Glutamatergic neuron (in vitro differentiated cells): ENCODE measurements at places on chromosomes 13 and 19. TPM values are rescaled to one million over a fixed set of nuclear protein-coding genes. Genes with fewer than 3 reads are reported as not detected.

- H3K4me1 ChIP-seq, result no peaks in the 10 kb centered on the region
- H3K36me3 ChIP-seq, result no peaks in the 10 kb centered on the region
- H3K27me3 ChIP-seq, result peaks cover 5% of the 10 kb centered on the region
- H3K27ac ChIP-seq, result no peak within 1 kb of the TSS
- DNase-seq, result peak; percentile 46
- no peak within 1 kb of the TSS for H3K4me3 ChIP-seq
Measured at GRCh38 chr19:18397242-18398202, at the start of gene LRRC25. LRRC25 (minus strand) TSS chr19:18397622; CDS start chr19:18396963, 659 bp downstream.

GRCh38 chr13:50392977-50393376 lies 377.7 kb downstream of the KCNRG start:
- DNase-seq, result no peak
- H3K27me3 ChIP-seq, result peaks cover 10% of the 10 kb centered on the region
- no peak overlapping the region for H3K27ac ChIP-seq
- peaks cover 18% of the 10 kb centered on the region for H3K4me1 ChIP-seq

DNA sequence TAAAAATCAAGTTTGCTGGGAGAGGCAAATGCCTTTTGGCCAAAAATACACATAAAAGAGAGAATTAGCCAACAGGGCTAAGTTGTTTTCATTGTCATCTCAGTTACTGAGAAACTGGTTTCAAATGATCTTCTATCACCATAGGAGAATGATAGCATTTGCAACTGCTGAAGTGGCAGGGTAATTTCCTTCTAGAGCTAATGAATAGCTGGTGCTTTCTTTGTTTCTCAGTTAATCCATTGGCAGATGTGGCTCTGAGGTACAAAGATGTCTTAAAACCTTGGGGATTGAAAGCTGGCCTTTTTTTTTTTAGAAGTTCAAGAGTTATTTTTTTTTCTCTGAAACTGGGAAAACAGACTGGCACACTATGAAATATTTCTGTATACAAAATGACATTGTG lies 332.7 kb upstream of the KLF12 start:
- no peaks in the 10 kb centered on the region for H3K36me3 ChIP-seq
- no peak for DNase-seq
- no peak overlapping the region for H3K27ac ChIP-seq
- H3K4me3 ChIP-seq, result no peak overlapping the region
- H3K4me1 ChIP-seq, result peaks cover 18% of the 10 kb centered on the region

Gene SRRM5
- 0.51 TPM for total RNA-seq

Gene RHPN2
- total RNA-seq, result 1.8 TPM

DNA sequence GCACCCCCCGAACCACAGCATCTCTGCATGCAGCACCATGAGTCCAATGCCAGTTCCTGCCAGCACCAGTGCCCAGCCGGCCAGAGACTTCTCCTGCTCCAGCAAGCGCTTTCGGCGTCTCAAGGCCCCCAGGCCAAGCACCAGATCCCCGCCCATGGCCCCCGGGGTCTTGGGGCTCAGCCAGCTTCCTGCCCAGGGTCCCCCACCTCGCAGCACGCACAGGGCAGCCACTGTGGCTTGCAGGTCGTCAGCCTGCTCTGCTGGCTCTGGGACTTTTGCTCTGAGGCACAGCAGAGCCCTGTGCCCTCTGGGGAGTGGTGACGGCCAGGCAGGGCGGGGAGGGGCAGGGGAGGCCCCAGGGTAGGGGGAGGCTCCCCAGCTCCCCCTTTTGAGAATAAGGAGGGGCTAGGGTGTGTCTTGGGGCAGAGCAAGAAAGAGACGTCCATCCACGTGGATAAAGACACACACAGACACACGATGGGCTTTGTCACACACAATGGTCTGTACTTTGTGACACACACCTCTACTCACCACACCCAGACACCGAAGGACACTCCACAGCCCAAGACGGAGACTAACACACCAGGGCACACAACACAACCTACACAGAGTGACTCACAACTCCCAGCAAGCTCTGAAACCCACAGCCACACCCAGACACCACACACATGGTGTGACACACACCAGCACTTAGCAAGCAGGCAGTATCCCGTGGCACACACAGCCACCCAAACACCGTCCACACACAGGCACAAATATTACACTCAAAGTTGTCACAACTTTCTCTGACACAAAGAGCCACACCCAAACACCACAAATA lies at the start of gene KCNN4:
Gene KCNN4 (minus strand): TSS at position 268 of the 820 bp plus-strand sequence. CDS start 112 bp downstream, at position 156.
- H3K4me1 ChIP-seq, result peaks cover 7% of the 10 kb centered on the region
- H3K27ac ChIP-seq, result no peak within 1 kb of the TSS
- no peak for DNase-seq
- H3K27me3 ChIP-seq, result peaks cover 13% of the 10 kb centered on the region
